ENCODE measurements at places on chromosomes 2 and 18. TPM values are rescaled to one million over a fixed set of nuclear protein-coding genes. Genes with fewer than 3 reads are reported as not detected.

The MAP3K19 gene
- not detected for total RNA-seq

The MYOM1 gene
- 0.96 TPM for total RNA-seq

The HOXD10 gene
- total RNA-seq = not detected

The HOXD13 gene
- total RNA-seq = not detected

The TCF23 gene
- not detected for total RNA-seq

The ZSCAN30 gene
- 6.3 TPM for total RNA-seq

Data from tracheal epithelial cell (primary cell).